ENCODE measurements at places on chromosomes 7 and 10. TPM values are rescaled to one million over a fixed set of nuclear protein-coding genes. Genes with fewer than 3 reads are reported as not detected.
A peak's percentile ranks its signal among the peaks of the same experiment; 100 is the strongest.

- H3K4me1 ChIP-seq: peaks cover 17% of the 10 kb centered on the region
- no peak overlapping the region for H3K27ac ChIP-seq
- no peaks in the 10 kb centered on the region for H3K27me3 ChIP-seq
- H3K4me3 ChIP-seq: no peak overlapping the region
- peaks cover 24% of the 10 kb centered on the region for H3K36me3 ChIP-seq
These were observed 79.2 kb downstream of the DNAJB6 start for GRCh38 chr7:157416011-157416410.

- H3K4me1 ChIP-seq: peaks cover 44% of the 10 kb centered on the region
- peaks cover 5% of the 10 kb centered on the region for H3K36me3 ChIP-seq
- H3K27ac ChIP-seq: no peak overlapping the region
- no peak overlapping the region for H3K4me3 ChIP-seq
- H3K27me3 ChIP-seq: no peaks in the 10 kb centered on the region
These were observed 48.5 kb upstream of the GRID1 start for GRCh38 chr10:86415116-86415515.

- no peak overlapping the region for H3K27ac ChIP-seq
- no peak overlapping the region for H3K4me3 ChIP-seq
- H3K27me3 ChIP-seq: no peaks in the 10 kb centered on the region
- H3K36me3 ChIP-seq: no peaks in the 10 kb centered on the region
- no peaks in the 10 kb centered on the region for H3K4me1 ChIP-seq
- DNase-seq: peak; percentile 54
These were observed 78.3 kb downstream of the ST8SIA6 start for GRCh38 chr10:17375936-17376584.

DNA sequence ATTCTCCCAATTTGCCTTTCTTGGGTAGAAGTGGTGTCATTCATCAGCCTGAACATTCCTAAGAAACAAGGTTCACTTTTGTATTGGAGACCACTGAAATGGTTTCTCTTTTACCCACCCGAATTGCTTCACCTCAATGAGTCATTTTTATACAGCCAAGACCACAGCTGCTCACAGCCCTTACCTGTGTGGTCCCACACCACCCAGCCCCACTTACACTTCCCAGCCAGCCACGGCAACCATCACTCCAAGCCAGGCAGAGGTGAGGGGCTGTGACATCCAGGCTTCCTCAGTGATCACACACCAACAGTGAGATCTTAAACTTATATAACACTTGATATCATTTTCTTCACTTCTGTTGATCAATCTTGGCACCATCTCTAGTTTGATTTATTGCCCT is 20.7 kb downstream of the OR13A1 start:
- no peak overlapping the region for H3K27ac ChIP-seq
- no peaks in the 10 kb centered on the region for H3K27me3 ChIP-seq

DNA sequence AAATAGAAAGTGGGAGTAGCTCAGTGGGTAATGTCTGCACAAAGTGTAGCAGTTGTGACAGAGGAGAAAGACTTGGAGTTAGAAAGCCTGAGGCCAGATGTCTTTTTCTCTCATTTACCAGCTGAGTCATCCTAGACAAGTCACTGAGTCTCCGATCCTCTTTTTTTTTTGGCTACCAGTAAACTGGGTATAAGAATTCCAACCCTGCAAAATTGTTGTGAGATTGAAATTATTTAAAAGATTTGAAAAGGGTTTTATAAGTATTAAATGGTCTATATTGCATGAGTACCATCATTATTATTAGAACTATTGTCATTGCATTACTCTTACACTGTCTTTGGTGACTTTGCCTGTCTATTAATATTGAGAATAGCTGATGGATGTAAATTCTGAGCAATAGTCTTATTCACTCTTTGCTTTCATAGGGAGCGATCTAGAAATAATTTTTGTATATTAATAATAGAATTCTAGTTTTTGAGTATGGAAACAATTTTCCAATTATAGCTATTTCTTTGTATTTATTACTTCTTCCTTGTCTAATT is 74.0 kb downstream of the ARID5B start:
- H3K27ac ChIP-seq: no peak overlapping the region
- no peak for DNase-seq
- H3K4me3 ChIP-seq: no peak overlapping the region
- no peaks in the 10 kb centered on the region for H3K27me3 ChIP-seq

DNA sequence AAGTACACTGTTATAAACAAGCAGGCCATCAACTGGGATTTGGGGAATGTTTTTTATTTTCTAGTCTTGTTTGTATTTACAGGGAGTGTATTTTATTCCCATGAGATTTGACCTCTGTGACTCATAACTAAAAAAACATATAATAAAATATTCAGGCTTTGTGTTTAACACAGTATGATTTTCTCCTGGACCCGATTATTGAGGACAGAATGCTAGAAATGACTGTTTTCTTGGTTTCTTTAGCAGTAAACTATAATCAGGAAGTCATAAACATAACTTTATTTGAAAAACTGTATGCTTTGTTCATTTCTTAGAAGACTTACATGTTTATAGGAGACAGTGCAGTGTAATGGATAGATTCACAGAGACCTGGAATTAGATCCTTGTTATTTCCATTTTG is 2.1 kb downstream of the NHLRC2 start:
- no peak overlapping the region for H3K4me3 ChIP-seq
- peaks cover 33% of the 10 kb centered on the region for H3K4me1 ChIP-seq
- no peak for DNase-seq
- H3K36me3 ChIP-seq: peaks cover 35% of the 10 kb centered on the region
- H3K27ac ChIP-seq: no peak overlapping the region

- H3K27me3 ChIP-seq: peaks cover 66% of the 10 kb centered on the region
- H3K36me3 ChIP-seq: no peaks in the 10 kb centered on the region
- no peak overlapping the region for H3K4me3 ChIP-seq
- DNase-seq: no peak
These were observed 87.1 kb upstream of the PAX2 start for GRCh38 chr10:100658269-100658668.

DNA sequence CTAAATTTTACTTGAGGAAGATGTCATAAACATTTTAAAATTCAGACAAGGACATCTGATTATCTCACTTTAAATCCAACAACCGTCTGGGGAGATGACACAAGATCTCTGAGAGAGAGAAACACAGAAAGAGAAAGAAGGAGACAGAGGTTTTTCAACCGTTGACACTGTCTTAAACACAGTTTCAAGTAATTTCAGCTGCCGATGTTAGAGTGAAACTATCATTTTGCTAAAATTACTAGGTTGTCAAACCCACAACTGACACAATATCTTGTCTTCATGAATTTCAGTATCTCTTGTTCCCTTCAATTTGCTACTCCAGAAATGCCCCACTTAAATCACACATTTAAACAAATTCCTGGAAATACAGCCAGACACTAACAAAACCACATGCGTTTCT is 174.8 kb downstream of the RAPGEF5 start:
- H3K4me1 ChIP-seq: peaks cover 2% of the 10 kb centered on the region
- DNase-seq: no peak
- H3K4me3 ChIP-seq: no peak overlapping the region
- H3K27ac ChIP-seq: no peak overlapping the region
- H3K36me3 ChIP-seq: no peaks in the 10 kb centered on the region

DNA sequence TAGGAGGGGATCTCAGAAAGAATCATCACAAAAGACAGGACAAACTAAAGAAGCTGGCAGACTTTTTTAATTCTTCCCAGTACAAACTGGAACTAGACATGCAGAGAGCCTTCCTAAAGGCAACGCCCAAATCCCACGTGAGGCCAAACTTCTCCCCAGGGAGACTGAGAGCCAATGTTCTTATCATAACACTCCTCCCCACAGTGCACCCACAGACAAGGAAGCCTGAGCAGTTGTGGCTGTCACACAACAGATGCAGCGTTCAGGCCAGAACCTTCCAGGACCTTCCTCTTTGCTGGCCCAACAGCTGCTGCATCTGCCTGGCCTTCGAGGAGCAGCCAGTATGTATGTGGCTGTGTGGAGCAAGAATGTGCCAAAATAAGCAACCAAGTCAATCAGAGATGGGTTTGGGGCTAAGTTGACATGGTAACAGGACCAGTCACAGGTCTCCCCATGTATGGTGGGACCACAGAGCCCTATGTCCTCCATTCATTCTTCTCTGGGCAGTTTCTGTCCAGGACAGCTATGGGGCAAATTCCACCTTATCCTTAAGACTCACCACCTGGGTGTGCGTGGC is 34.9 kb downstream of the SRPK2 start:
- H3K4me1 ChIP-seq: peaks cover 63% of the 10 kb centered on the region
- no peak for DNase-seq
- peaks cover 2% of the 10 kb centered on the region for H3K36me3 ChIP-seq
- H3K4me3 ChIP-seq: no peak overlapping the region

DNA sequence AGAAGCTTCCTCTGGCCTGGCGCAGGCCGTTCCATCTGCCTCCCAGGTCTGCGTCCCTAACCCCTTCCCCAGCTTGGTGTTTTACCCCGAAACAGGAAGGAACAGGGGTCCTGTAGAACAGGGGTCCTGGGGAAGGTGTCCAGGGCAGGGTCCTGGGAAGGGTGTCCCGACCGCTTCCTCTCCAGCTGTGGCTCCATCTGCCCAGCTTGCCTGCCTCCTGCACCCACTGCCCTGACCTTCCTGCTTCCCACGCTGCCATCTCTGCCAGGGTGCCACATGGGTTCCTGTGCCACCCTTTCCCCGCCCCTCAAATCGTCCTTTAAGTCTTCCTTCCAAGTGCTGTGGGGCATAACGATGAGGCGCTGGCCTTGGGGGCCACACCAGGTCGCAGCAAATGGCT is 32.4 kb downstream of the WDR86 start:
- no peak overlapping the region for H3K4me3 ChIP-seq
- peaks cover 4% of the 10 kb centered on the region for H3K27me3 ChIP-seq
- H3K36me3 ChIP-seq: peaks cover 3% of the 10 kb centered on the region
- no peak overlapping the region for H3K27ac ChIP-seq
- no peak for DNase-seq
- H3K4me1 ChIP-seq: peaks cover 4% of the 10 kb centered on the region

DNA sequence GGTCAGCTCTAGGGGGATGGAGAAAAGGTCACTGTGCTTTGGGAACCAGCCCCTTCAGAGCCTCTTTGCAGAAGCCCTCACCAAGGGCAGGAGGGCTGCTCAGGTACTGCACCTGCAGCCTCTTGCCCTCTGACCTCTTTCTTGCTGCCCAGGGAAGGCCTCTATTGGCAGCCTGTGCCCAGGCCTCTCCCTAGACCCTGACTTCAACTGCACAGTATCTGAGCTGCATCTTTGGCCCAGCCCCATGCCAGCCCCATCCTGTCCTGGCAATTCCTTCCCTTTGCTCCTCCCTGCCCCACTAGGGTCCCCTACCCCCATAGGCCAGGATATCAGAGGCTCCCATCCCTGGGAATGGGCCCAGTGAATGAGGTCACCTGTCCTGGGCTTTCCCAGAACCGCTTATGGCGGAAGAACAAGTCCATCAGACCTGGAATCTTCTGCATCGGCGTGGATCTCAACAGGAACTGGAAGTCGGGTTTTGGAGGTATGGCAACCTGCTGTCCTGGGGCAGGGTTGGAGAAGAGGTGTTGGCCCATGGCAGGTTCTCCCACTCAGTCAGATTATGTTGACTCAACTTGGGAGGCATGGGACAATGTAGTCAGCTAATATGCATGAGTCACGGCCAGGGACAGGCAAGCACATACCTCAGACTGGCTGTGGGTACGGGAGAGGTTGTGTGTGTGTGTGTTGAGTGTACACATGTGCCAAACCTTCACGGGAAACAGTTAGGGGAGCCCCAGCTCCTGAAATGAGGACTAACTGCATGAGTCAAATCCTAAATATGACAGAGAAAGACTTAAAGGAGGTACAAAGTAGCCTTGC is 17.1 kb upstream of the CPA1 start:
- no peak overlapping the region for H3K4me3 ChIP-seq
- peaks cover 5% of the 10 kb centered on the region for H3K36me3 ChIP-seq
- peaks cover 22% of the 10 kb centered on the region for H3K4me1 ChIP-seq

- no peak for DNase-seq
- no peak overlapping the region for H3K27ac ChIP-seq
- H3K4me3 ChIP-seq: no peak overlapping the region
These were observed 67.3 kb downstream of the ST7 start for GRCh38 chr7:117020591-117020973.

Gene C10orf143
- total RNA-seq: 3.0 TPM

Gene ANKRD30A
- total RNA-seq: not detected

Gene PROSER2
- 0.24 TPM for total RNA-seq
